Spinal cord (tissue), 10 donors: ENCODE measurements at places on chromosomes 13 and 19. TPM values are rescaled to one million over a fixed set of nuclear protein-coding genes. Genes with fewer than 3 reads are reported as not detected.

DNA sequence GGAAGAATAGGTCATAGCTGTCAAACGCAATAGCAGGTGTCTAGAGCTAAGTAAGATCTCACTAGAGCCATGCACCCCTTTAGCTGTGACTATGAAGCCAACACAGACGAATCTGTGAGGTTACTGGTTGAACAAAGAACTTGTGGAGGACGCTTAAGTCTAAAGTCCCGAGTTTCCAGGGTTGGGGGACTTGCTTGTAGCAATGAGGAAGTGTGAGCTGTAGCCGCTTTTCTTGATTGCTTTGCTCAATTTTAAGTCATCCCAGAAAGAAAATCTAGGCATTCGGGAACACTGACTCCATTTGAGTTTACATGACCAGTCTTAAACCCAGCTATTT, 1.6 kb downstream of the GPC5 start:
- peak; percentile 26 for DNase-seq

ZNF570 gene
- 17.4 TPM for total RNA-seq

GRCh38 chr19:5480427-5480836, 25.2 kb downstream of the ZNRF4 start:
- no peak for DNase-seq

PIK3R2 gene
- total RNA-seq: 14.1 TPM

DNA sequence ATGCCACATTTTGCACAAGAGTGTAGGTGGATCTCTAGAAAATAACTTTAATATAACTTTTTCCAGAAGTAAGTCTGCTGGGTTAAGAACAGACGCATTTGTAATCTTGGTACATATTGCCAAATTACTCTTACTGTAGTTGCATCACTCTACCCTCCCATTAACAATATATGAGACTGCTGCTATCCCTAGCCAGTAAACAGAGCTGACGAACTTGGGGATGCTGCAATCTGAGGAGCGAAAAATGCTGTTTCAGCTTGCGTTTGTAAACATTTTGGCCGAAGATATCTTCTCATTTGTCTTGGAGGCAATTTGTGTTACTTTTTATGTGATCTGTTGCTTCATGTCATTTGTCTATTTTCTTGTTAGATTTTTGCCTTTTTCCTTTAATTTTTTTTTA, 1482.8 kb downstream of the OLFM4 start:
- DNase-seq: no peak

MISP gene
- 0.66 TPM for total RNA-seq

GRCh38 chr13:104996022-104996421, 1539.4 kb downstream of the EFNB2 start:
- DNase-seq: peak; percentile 4

PGLYRP1 gene
- 5.5 TPM for total RNA-seq

DNA sequence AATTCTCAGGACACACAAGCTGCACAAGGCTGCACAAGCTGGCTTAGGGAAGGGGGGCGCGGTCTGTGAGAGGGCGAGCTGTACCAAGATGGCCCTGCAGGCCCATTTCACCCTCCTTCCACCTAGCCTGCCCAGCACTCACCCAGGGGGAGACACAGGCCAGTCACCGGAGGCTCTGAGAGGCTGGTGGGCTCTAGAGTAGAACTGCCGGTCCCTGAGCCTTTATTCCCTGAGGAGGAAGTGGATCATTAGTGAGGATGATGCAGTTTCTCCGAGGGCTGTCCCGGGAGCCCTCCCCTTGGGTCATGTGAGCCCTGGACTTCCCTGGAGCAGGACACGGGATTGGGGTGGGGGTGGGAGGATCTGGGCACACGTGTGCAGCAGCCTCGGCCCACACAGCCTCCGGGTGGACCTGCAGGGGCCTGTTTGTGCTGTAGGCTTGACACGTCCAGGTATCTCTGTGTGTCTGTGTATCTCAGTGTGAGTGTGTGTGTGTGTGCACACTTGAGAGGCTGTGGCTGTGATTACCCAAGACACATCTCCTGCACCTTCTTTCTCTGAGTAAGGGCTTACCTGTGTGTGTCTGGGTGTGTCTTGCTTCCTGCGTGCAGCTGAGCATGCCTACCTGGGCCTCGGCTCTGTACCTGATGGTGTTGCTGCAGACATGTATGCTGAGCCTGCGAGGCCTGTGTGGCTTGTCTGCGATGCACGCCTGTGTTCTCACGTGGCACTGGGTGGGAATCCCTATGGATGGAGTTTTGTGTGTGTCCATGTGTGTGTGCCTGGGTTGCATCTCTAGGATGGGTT, at the start of gene ACP5:
TSS of gene ACP5 (minus strand) at position 195 of the 807 bp plus-strand sequence. CDS start 328 bp downstream, outside the sequence.
- DNase-seq: no peak

- no peak for DNase-seq
Measured at GRCh38 chr19:13573056-13573667, 66.9 kb upstream of the CACNA1A start.

DNA sequence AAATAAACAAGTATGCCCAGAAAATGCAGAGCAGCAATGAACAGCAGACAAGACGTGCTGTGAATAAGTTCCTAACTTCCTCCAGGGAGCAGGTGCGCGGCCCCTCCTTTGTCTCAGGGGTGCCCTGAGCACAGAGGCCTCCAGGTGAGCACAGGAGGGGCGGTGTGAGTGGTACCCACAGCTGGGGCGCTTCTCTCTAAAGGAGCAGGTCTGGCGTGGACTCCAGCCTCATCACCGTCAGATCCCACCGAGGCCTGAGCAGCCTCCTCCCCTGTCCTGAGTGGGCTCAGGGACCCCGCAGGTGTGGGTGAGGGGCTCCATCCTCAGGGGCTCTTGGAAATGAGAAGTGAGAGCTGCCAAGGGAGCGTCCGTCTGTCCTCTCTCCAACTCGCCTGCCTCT, 3.2 kb downstream of the LILRA5 start:
- DNase-seq: no peak

CEACAM5 gene
- not detected for total RNA-seq

DNA sequence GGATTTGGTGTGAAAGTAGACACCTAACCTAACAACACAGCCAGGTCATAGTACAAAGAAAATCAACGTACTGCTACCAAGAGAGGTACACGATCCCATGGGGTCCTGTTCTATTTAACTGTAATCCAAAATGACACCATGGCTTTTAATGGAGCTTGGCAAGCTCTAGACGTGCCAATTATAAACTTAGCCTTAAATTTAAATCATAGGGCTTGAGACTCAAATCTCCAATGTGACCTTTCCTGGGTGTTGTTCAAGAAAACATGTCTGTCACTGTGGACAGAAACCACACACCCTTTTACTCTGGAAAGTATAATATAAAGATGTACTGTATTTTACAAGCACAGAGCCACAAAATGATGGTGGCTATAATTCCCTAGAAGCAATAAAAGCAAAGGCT, 299.3 kb downstream of the ENOX1 start:
- no peak for DNase-seq

GRCh38 chr13:54758795-54759194, 1730.2 kb downstream of the OLFM4 start:
- DNase-seq: no peak

- no peak for DNase-seq
Measured at GRCh38 chr13:95418946-95419345, 117.7 kb upstream of the ABCC4 start.

KLK2 gene
- 0.10 TPM for total RNA-seq

DNA sequence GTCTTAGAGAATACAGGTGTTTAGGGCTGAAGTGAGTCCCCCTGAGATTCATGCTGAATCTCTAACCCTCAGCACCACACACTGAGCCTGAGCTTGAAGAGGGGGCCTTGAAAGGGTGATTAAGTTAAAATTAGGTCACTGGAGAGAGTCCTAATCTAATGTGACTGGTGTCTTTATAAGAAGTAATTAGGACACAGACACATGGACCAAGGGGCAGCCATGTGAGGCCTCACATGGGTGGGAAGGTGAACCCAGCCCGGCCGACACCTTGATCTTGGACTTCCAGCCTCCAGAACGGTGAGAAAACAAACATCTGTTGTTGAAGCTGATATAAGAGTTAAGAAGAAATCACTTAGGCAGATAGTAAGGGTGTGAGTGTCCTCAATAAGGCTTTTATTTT, 7.1 kb upstream of the RAB20 start:
- DNase-seq: no peak

- DNase-seq: no peak
Measured at GRCh38 chr19:17557466-17557865, 2.0 kb downstream of the COLGALT1 start.

GRCh38 chr19:1384478-1385110, 887 bp downstream of the NDUFS7 start:
- no peak for DNase-seq

DNA sequence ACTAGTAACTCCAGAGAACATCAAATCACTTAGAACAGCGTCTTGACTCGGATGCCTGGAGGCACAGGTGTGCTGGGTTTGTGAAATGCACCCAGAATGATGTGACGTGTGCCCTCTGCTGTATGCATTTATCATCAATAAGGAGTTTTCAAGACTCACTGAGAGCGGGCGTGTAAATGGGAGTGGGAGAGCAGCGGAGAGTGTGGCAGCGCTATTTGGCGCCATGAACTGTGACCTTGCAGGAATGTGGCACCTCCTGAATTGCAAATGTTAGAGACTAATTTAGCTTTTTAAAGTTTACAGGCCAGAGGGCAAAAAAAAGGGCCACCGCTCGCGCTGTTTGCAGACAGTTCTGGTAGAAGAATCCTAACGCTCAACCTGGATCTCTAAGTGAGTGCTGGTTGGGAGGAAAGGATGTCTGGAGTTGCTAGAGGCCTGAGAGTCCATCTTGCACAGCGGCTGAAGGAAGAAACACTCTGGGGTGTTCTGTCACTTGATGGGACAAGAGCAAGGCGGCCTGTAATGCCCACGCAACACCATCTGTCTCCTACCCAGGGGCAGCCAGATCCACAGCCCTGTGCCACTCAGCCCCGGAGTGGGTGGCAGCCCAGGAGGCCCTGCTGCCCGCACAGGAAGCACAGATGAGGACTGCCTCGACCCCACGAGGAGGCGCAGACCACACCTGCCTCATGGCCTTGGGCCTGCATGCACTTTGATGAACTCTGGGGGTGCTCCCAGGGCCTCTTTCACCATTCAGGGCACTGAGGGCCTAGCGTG, 19.7 kb downstream of the RANBP3 start:
- no peak for DNase-seq

GRCh38 chr19:3404324-3405260, 38.2 kb downstream of the NFIC start:
- DNase-seq: peak; percentile 43

- no peak for DNase-seq
Measured at GRCh38 chr13:41178040-41178439, 16.3 kb downstream of the KBTBD7 start.

- DNase-seq: no peak
Measured at GRCh38 chr19:1268226-1269064, 687 bp upstream of the CIRBP start.

DNA sequence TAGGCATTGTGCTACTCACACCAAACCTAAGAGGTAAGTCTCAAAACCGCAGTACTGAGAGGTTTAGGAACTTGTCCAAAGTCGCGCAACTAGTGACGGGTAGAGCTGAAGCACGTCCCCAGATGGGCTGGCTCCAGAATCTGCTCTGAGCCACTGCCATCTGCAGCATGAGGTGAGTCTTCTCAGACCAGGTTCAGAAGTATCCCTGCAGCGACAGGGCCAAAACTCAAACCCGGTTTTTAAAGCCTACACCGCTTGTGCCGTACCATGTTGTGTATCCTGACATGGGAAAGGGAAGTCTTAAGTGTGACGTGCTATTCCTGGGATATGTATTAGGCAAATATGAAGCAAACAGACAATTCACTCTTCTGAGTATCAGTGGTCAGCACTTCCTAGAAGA, 45.1 kb downstream of the ATP7B start:
- DNase-seq: no peak

GRCh38 chr19:45919678-45920077, 5.1 kb upstream of the NANOS2 start:
- DNase-seq: peak; percentile 46

DNA sequence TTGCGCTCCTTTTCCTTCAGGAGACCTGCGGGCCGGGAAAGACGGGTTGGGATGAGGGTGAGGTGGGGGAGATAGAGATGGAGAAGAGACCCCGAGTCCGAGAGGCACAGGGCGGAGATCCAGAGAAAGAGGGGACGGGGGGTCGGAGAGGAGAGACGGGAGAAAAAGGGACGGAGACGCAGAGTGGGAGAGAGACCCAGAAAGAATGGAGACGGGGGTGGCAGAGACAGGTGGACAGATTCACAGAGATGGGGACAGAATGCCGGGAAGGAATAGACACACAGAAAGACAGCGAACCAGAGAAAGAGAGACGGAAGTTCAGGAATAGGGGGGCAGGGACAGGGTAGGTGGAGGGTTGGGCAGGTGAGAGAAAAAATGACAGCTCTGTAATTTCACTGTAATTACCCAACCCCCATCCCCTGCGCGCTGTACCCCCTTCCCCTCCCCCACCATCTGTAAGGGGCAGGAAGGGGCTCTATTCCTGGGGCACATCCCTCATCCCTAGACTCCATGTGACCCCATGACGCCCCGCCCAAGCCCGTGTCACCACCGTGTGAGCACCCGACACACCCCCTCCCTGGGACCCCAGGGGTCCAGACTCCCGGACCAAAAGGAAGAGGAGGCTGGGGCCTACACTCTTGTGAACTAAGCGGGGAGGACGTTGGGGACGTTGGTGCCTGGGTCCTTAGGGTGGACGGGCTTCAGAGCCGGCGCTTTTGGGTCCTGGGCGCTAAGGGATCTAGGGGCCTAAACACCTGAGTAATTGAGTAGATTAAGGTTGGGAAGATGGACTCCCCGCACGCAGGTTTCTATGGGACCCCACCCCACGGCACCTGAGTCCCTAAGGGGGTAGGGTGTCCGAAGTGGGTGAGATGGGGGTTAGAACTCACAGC, 967 bp downstream of the DBP start:
- DNase-seq: no peak

- DNase-seq: peak; percentile 50
Measured at GRCh38 chr19:42422901-42423461, 4.2 kb downstream of the LIPE start.

GRCh38 chr13:48731957-48732569, 78.3 kb downstream of the CYSLTR2 start:
- no peak for DNase-seq

DNA sequence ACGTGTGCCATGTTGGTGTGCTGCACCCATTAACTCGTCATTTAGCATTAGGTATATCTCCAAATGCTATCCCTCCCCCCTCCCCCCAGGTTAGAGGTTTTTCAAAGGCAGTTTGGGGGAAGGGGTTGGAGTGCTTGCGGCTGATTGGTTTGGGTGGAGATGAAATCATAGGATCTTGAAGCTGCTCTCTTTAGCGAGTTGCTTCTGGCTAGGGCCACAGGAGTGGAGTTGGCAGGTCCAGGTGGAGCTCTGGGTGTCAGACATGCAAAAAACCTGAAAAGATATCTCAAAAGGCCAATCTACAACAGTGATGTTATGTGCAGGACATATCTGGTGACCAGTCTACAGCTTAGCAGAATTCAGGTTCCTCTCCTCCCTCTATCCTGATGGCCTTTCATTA, 32.6 kb upstream of the CXCL17 start:
- DNase-seq: no peak

- no peak for DNase-seq
Measured at GRCh38 chr19:56270676-56271075, 1.9 kb upstream of the EDDM13 start.

GRCh38 chr13:97696921-97697320, 256.6 kb upstream of the IPO5 start:
- DNase-seq: no peak

CATSPERD gene
- not detected for total RNA-seq

- DNase-seq: no peak
Measured at GRCh38 chr13:23443878-23444277, 10.4 kb upstream of the SACS start.
